Stimulated activated CD4-positive, alpha-beta T cell treated with anti-CD3 and anti-CD28 coated beads, Interleukin-2, amount 100 ng/mL, for 48 hours (primary cell): ENCODE measurements at places on chromosomes 1 and 21.

DNA sequence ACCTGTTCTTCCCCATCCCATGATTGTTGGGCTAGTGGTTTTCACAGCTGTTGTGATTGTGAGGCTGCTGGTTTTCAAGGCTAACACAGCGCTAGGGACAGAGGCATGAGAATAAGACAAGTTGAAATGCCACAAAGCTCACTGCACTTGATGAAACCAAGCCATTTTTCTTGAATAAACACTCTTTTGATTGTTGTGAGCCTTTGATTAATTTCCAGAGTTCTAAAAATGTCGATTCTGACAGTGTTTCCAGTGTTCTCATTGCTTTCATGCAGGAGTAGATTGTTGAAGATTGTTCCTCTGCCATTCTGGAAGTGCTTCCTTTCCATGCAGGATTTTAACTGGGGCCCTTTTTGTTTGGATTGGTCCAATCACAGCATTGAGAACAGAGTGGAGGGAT, 134.9 kb upstream of the GRIK3 start:
- DNase-seq = no peak

DNA sequence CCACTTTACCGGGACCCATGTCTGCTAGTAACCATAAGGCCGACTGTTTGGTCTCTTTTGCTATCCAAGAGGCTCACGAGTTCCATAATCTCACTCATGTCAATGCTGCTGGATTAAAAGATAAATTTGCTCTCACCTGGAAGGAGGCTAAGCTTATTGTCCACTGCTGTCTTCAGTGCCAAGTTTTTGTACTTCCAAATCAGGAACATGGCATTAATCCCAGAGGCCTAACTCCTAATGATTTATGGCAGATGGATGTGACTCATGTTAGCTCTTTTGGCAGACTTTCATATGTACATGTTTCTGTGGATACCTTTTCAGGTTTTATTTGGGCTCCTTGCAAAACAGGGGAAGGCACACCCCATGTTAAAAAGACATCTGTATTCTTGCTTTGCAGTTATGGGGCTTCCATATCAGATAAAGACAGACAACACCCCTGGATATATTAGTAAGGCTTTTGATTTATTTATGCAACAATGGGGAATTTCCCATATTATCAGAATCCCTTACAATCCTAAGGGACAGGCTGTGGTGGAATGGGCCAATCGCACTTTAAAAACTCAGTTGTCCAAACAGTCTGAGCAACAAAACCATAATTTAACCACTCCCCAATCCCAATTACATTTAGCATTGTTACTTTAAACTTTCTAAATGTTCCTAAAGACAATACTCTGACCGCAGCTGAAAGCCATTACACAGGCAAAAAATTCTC, 162.7 kb downstream of the IER5 start:
- no peak for DNase-seq

- no peak for DNase-seq
These were observed 149.3 kb upstream of the WNT4 start for GRCh38 chr1:22292011-22292788.

DNA sequence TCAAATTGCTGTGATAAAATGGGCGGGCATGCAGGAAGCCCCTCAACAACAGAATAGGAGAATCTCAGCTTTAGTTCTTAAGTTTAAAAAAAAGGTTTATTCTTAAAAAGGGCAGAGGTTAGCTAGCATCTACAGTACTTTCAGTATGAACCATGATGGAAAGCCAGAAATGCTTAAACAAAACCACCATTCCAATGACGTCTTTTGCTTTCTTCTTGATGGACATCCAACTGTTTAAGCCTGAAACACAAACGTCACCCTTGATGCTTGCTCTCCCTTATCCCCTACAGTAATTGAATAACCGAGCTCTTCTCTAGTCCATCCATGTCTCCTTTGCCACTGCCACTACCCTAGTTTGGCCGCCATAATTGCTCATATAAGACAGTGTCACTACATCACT, 25.7 kb downstream of the TAF5L start:
- DNase-seq = no peak

- no peak for DNase-seq
These were observed 149.9 kb downstream of the MRPL39 start for GRCh38 chr21:25457411-25457810.

GRCh38 chr1:170660281-170660713, 3.6 kb upstream of the PRRX1 start:
- no peak for DNase-seq

GRCh38 chr1:53545663-53546408, 86.6 kb downstream of the DMRTB1 start:
- no peak for DNase-seq

GRCh38 chr1:38336301-38336923, 289.8 kb upstream of the POU3F1 start:
- no peak for DNase-seq

DNA sequence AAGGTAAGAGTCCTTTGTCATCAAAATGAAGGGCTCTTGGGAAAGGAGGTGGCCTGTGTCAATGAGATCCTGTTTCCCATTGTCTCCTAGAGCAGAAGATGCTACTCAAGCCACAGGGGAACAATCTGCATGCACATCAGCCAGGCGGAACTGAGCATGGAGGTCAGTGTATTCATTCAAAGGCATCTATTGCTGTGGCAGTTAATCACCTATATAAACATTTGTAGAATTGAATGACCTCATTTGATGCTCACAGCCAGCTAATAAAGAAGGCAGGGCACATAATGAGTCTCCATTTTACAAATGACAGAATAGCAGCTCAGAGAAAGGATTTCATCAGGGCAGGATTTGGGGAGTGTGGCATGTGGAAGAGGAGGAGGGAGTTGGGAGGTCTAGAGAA, 5.7 kb upstream of the FYB2 start:
- no peak for DNase-seq

- no peak for DNase-seq
These were observed 5.5 kb upstream of the KCNJ9 start for GRCh38 chr1:160075836-160076235.
